ENCODE measurements at places on chromosomes 6 and 20.

DNA sequence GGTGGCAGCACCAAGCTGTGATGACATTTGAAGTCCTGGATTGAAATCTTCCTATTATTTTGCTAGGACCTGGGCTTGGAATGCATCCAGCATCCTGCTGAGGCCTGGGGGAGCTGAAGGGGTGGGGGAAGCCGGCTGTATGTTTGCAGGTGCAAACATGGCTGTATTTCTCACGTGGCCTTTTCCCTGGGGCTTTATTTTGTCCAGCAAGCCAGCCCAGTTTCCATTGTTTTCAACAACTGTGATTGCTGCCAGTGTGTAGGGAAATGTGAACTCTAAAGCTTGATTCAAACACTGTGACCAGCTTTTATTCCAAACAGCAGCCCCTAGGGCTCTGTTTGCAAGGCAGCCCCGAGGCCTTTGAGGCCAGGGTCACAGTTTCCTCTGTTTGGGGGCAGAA is 683.0 kb downstream of the DHX35 start:
- no peak for DNase-seq

DNA sequence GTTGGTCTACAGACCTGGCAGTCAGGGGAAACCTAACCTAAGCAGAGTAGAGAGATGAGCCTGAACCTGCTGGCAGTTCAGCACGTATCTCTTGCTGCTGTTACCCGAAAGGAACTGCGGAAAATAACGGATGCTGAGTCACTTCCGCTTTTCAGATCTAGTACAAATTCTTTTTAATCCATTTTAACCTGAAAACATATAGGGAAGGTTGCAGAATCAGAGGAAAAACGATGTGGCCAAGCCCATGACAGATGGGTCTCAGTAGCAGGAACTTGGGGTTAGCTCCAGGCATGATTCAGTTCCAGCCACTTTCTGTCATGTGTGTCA is 351.9 kb upstream of the PRND start:
- no peak for DNase-seq

DNA sequence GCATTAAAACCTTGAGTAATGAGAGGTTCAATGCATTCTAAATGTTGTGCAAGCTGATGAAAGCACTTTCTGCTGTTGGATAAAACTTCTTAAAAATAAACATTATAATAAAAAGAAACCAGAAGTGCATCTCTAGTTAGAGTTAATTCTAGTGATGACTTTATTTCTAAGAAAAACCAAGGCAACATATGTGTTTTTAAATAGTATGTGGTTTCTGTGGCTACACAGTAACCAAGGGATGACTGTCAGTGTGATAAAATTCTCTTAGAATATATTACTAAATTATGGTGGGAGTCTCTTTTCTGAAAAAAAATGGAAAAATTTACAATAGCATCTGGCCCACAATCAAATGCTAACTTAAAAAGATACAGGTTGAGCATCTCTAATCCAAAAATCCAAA is 117.0 kb downstream of the ME1 start:
- no peak for DNase-seq

- no peak for DNase-seq
Observed at GRCh38 chr20:5297280-5298004, 19.3 kb downstream of the PROKR2 start.

DNA sequence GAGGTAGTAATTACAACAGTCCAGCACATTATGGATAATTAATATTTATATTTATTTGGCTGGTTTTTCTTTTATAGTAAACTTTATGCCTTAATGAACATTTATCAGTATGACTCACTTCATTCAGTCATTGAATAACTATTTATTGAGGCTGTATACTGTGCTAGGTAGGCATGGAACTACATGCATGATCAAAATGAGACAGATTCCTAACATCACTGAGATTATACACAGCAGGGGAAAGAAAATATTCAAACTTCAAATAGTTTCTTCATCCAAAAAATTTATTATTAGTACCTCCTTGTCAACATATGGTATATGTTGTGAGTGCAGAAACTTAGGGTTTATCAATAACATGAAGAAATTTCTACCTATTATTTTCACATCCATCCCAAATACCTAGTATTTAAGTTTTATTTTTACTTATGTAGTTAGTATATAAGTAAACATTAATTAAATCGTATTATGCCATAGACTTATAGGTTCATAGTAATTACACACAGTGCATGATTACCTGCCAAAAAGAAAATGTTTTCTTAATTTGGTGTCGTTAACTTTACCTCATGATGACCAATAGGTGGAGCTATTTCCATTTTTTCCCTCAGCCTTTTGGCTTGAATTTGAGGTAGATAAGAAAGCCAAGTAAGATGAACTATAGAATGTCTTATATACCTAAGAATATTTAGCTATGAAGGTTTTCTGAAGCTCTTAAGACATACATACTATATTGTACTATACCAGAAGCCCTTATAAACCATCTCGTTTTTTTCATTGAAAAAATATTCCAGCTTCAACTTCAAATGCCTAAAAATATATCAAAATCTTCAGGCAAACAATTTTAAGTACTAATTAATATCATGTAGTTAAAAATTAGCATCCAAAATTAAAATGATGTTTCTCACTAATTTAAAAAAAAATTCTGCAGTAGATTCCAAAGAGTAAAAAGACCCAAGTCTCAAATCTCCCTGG is 12.5 kb upstream of the TMEM30A start:
- DNase-seq = no peak

DNA sequence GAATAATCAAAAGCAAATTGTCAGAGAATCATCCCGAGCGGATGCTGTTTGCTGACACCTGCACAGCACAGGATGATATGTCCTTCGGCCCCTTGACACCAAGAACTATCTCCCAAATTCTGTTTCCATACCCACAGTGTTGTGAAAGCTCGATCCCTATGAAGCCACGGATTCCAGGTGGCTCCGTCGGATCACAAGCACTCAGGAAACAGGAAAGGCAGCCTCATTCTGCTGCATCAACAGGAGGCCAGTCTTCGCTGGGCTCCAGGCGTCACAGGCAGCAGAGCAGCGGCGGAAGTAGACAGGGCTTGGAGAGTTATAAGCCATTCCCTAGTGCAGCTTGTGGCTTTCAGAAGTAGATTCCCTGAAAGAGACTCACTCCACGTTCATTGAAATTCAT is 342.3 kb downstream of the C6orf118 start:
- no peak for DNase-seq

DNA sequence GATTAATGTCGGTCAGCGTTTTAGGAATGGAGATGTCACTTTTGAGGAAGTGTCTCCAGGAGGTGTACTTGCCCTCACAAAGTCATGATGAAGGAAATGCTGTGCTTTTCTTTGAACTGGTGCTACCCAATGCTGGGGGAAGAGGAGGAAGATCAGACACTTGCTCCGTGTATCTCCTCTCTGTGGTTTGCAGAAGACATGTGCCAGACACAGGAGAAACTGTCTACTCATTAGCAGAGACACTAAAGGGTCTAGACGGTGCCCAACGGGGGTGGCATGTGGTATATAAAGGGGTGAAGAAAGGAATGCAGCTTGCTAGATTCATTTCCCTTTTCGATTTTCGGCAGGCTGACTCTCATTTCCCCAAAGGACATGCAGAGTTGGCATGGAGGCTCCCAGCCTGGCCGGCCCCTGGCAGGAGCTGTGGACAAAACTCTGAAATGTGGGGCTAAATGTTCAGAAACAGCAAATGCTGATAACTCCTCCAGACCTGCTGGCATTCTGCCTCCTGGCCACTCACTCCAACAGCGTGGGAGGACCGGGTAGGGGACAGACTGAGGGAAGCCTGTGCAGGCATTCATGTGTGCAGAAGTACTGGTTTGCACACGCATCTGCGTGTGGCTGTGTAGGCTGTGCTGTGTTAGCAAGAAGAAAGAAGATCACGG is 59.6 kb upstream of the QKI start:
- DNase-seq = no peak

GRCh38 chr6:6812427-6812826 is 223.9 kb downstream of the LY86 start:
- DNase-seq = no peak

GRCh38 chr20:47031004-47031403 is 136.4 kb downstream of the EYA2 start:
- DNase-seq = no peak

DNA sequence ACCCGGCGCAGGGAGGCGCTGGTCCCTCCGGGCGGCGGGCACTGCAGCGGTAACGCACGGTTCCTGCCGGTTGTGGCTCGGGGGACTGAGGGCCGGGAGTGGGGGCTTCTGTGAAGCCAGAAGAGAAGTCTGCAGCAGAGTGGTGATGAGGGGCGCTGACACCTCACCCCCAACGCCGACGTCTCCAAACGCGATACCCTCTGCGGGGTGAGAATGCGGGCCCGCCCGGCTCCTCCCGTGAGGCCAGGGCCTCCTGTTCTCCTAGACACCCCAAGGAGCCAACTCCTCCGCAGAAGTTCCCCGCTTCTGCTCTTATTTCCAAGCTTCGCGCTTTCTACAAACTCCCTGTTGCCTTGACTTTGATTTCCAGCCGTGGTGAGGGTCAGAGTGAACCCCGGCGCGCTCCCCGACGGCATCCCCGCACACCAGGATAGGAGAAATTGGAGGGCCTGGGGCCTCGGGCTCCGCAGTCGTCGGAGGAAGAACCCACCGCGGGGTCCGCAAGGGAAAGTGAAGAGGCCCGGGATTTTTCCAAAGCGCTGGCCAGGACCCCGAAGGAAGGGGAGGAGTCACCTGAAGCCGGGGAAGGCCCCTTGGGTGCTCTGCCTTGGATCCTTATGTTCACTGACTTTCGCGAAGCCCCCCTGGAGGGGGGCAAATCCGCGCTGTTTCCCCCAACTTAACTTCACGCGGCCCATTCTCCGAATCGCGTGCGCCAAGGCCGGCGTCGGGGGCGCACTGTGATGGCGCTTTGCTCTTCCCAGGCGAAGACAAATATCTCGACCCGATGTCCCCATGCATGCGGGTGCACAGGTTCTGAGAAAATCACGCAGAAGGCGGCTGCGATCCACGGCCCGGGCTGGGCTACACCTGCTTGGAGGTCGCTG is 3.1 kb upstream of the INSM1 start:
- DNase-seq = no peak

- no peak for DNase-seq
Observed at GRCh38 chr20:32622585-32623468, 37.7 kb upstream of the NOL4L start.

GRCh38 chr6:161319231-161319630 is 45.4 kb upstream of the AGPAT4 start:
- no peak for DNase-seq

DNA sequence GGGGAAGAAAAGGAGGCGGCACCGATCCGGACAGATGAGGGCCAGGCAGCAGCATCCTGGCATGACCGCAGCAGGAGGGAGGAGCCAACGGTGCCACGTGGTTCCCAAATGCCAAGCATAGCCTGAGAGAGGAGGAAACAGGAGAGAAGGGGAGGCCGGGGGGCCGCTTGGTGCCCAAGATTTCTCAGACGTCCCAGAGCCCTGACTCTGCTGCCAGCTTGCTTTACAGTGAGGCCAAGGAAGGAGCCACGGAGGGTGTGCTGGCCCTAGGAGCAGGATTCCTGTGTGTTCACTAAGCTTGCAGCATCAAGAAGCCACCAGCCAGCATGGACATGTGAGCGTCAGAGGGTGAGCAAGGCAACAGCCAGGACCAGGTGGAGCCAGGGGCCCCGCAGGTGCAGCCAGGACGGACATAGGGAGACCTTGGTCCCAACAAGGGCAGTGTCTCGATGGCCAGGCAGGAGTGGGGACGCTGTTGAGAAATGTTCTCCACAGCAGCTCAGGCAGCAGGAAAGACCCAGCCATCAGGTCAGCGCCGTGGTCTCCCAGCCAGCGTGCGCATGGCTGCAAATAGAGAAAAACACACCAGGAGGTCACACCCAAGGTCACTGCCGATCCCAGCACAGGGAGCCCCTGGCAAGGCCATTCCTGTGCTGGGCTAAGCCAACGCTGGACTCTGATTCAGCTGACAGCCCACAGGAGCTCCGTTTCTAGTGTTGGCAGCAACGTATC is 143.7 kb downstream of the DLL1 start:
- DNase-seq = no peak

DNA sequence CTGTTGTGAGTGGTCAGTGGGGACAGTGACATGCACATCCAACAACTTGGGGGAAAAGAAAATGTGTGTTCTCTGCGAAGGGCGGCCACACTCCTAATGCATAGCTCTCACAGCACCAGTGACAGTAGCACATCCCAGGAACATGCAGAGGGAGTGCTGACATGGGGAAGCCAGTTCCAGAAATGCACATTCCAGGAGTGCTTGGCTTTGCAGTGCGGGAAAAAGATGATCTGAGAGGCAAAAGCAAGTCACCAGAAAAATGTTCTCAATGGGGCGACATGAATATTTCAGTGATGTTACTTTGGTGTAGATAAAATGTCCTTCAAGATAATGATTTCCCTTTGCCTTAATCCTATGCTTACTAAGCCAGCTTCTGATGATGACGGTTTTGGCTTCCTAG is 42.9 kb upstream of the PDE10A start:
- no peak for DNase-seq

GRCh38 chr6:37202788-37203491 is 33.0 kb downstream of the PIM1 start:
- DNase-seq = no peak

DNA sequence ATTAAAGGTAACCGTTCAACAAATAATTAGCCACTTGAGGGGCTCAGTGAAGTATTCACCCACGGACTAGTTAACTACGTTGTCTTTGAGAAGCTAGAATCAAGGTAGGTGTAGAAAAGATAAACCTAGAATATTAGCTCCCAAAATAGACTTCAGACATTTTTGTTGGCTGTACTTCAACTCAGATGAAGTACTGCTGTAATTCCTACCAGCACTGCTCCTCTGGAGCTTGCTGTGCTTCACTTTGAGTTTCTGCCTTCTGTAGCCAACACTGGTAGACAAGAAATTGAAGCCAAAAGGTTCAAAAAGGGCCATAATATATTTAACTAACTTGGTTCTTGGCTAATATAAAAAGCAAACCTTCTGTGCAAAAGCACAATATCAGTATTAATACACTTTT is 18.8 kb upstream of the SDHAF4 start:
- no peak for DNase-seq

GRCh38 chr20:51656726-51657260 is 111.4 kb downstream of the ATP9A start:
- DNase-seq = no peak

GRCh38 chr6:152099446-152100182 is 292.1 kb downstream of the ESR1 start:
- no peak for DNase-seq

Data from DND-41 (cell line).